ENCODE measurements at places on chromosomes 6 and 20. TPM values are rescaled to one million over a fixed set of nuclear protein-coding genes. Genes with fewer than 3 reads are reported as not detected.

The LPIN3 gene
- polyA plus RNA-seq: not detected

The IMPG1 gene
- polyA plus RNA-seq: not detected

The SLPI gene
- polyA plus RNA-seq: not detected

The MYT1 gene
- polyA plus RNA-seq: not detected

The ASIP gene
- not detected for polyA plus RNA-seq

The GCNT2 gene
- 6.0 TPM for polyA plus RNA-seq

The LINC00237 gene
- not detected for polyA plus RNA-seq

The GHRH gene
- not detected for polyA plus RNA-seq

The C6orf52 gene
- 1.1 TPM for polyA plus RNA-seq

The C6orf15 gene
- polyA plus RNA-seq: not detected

The THBD gene
- polyA plus RNA-seq: not detected

The OSER1 gene
- polyA plus RNA-seq: 82.1 TPM

The CRISP3 gene
- not detected for polyA plus RNA-seq

The FYN gene
- 45.9 TPM for polyA plus RNA-seq

The HLA-DMA gene
- 946 TPM for polyA plus RNA-seq
